Non-pigmented ciliary epithelial cell (primary cell): ENCODE measurements at places on chromosomes 11 and 22.

GRCh38 chr11:116162886-116163230, 609.9 kb downstream of the BUD13 start:
- DNase-seq, result no peak

DNA sequence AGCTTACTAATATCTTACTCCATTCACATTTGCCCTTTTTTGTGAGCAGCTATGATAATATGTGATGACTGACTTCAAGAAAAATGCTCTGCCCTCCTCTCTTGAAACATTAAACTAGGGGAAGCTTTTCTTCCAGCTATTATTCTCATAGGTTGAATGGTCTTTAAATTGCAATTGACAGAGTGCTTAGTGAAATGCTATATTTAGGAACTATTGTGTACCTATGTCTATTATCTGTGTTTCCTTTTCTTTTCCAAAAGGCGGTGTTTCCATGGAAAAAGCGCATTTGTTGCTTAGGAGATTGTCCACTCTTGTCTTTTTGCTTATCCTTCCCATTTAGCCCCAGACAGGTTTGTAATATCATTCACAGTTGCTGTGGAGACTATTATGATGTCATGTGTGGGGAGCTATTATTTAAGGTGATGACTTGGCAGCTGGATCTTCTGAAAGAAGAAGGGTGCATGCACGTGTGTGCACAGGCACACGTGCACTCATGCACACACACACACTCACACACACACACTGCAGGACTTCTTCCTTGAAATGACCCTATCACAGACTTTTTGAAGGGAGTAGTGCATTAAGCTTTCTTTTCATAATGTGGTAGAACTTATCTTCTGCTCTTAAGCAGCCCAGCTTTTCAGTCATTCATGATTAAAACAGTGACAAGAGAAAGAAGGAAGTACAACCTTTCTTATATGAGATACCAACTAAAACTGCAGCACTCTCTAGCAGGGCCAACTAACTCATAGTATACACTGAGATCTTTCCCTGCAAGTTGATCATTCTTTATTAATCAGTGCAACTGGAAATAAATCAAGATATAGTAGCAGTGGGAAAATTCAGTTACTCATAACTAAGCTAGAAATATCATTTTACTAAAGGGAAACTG, 340.8 kb upstream of the MTNR1B start:
- no peak for DNase-seq

GRCh38 chr11:125068368-125068767, 5.3 kb downstream of the SLC37A2 start:
- DNase-seq, result no peak

GRCh38 chr11:29024386-29024785, 916.2 kb downstream of the METTL15 start:
- DNase-seq, result no peak

GRCh38 chr22:24543185-24543601, 11.7 kb downstream of the GUCD1 start:
- DNase-seq, result no peak

- DNase-seq, result no peak
Observed at GRCh38 chr22:22843848-22844247, 43.8 kb upstream of the IGLL5 start.

- no peak for DNase-seq
Observed at GRCh38 chr11:121282386-121282785, 10.2 kb upstream of the SC5D start.

DNA sequence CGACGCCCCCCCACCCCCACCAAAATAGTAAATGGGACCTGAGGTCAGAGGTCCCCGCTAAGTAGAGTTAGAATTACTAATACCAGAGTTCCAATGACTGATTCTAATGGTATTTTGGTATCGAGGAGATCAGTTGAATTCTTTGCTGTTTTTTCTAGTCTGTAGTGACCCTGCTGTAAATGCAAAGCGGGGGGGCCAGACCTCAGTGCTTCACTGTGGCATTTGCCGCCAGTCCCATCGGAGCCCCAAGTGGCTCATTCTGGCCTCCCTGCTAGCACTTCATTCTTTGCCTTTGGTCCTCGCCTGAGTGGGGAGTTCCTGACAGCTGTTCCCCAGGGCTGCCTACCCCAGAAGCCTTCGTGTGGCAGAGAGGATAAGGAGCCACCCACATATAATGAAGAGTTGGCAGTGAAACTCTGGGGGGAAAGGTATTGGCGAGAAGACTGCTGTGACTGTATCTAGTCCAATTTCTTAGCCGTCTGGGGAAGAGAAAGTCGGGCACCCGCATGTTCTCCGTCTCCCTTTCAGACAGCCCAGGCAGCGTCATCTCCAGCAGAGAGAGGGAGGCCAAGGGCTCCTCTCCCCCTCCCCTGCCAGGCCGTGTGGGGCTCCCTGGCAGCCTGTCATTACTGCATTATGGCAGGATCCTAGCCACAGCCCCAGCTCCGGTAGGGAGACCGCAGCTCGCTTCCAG, 19.4 kb upstream of the CABP7 start:
- DNase-seq, result no peak
